PC-9 (cell line): ENCODE measurements at places on chromosomes 4 and X. TPM values are rescaled to one million over a fixed set of nuclear protein-coding genes. Genes with fewer than 3 reads are reported as not detected.

KLHL4 gene
- 0.38 and 0.65 TPM in 2 replicates for total RNA-seq

USP17L15 gene
- total RNA-seq: not detected in 2 replicates

MBNL3 gene
- total RNA-seq: 24.4 and 36.1 TPM in 2 replicates

RAB33B gene
- 6.6 and 7.7 TPM in 2 replicates for total RNA-seq

SNCA gene
- total RNA-seq: 3.9 and 4.8 TPM in 2 replicates

SORCS2 gene
- total RNA-seq: 20.7 and 25.8 TPM in 2 replicates
